Ureter (tissue), 1 donor: ENCODE measurements at places on chromosomes 7 and 10. TPM values are rescaled to one million over a fixed set of nuclear protein-coding genes. Genes with fewer than 3 reads are reported as not detected.

SPACDR gene
- total RNA-seq = not detected

KNDC1 gene
- total RNA-seq = 2.2 TPM

CYP26C1 gene
- 0.10 TPM for total RNA-seq

CH25H gene
- 3.6 TPM for total RNA-seq

GIMAP6 gene
- 26.3 TPM for total RNA-seq

AS3MT gene
- total RNA-seq = 0.29 TPM

SPDYE11 gene
- total RNA-seq = not detected

NEUROD6 gene
- total RNA-seq = not detected

NPY4R gene
- total RNA-seq = not detected

GNAT3 gene
- not detected for total RNA-seq

GPR85 gene
- total RNA-seq = 2.8 TPM

GIMAP1 gene
- 3.5 TPM for total RNA-seq

PPP1R17 gene
- total RNA-seq = not detected

GRID2IP gene
- total RNA-seq = 2.6 TPM

KLF6 gene
- total RNA-seq = 171 TPM

RAB18 gene
- 99.3 TPM for total RNA-seq

DNAH11 gene
- 0.94 TPM for total RNA-seq

SGCE gene
- total RNA-seq = 35.9 TPM

STOX1 gene
- total RNA-seq = 1.1 TPM
